ENCODE measurements at places on chromosomes 6 and 20.

DNA sequence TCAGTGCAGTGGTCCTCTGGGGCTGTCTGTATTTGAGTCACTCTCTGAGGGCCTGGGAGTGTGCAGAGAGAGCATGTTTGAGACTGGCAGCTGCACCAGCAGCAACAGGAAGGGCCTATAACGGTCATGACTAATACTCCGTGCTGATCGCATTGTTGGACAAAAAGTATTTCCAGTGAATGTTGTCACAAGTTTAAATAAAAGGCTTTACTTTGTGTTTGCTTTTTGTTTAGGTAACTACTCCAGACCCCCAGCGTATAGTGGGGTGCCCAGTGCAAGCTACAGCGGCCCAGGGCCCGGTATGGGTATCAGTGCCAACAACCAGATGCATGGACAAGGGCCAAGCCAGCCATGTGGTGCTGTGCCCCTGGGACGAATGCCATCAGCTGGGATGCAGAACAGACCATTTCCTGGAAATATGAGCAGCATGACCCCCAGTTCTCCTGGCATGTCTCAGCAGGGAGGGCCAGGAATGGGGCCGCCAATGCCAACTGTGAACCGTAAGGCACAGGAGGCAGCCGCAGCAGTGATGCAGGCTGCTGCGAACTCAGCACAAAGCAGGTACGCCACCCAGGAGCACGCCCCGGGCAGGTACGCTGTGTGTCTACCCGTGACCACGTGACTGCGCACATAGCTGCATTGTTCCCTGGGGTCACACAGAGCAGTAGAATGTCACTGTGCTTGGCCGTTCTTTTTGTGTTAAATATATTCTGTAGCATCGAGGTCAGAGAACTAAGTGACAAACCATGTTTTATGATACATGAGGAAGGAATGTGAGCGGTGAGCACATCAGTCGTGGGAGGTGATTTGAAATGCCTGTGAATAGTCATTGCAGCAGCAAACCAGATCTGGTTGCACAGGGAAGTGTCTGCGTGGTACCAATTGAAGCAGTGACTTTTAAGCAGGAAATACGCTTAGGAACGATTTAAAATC, 174.7 kb downstream of the TMEM242 start:
- no peak for DNase-seq

GRCh38 chr6:78511009-78511408, 356.3 kb upstream of the IRAK1BP1 start:
- no peak for DNase-seq

GRCh38 chr6:110813338-110814101, 1.7 kb downstream of the CDK19 start:
- no peak for DNase-seq

DNA sequence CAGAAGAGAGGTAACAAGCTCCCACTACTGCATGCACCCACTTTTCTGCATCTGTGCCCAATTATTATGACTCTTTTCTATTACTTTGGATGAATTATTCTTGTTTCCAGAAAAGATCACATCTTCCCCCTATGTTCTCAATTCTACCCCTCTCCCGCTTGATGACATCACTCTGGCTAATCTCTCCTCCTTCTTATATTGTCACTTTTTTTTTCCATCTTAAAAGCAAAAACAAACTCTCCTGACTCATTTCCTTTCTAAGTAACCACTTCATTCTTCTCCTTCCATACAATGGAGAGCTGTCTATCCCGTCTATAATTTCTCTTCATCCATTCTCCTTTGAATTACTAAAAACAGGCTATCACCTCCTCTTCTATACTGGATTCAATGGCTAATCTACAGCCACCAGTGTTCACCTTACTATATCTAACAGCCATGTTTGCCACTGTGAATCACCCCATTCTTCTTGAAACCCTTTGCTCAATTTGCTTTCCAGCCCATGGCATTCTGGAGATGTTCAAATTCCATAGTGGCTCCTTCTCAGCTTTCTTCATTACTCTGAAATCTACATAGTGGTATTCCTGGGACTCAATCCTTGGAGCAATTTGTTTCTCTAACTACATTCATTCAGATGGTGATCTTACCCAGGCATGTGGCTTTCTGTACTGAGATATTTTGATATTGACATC, 378.4 kb downstream of the ARHGAP18 start:
- no peak for DNase-seq

- no peak for DNase-seq
Observed at GRCh38 chr6:112253498-112253840, 898 bp downstream of the LAMA4 start.

GRCh38 chr6:130202782-130203181, 20.0 kb downstream of the SAMD3 start:
- DNase-seq: no peak

- no peak for DNase-seq
Observed at GRCh38 chr6:135887069-135887468, 35.6 kb downstream of the PDE7B start.

- DNase-seq: no peak
Observed at GRCh38 chr20:2042400-2042799, 48.5 kb upstream of the PDYN start.

- no peak for DNase-seq
Observed at GRCh38 chr6:29671026-29671425, 9.9 kb downstream of the ZFP57 start.

- DNase-seq: no peak
Observed at GRCh38 chr6:129946439-129947140, 71.8 kb upstream of the L3MBTL3 start.

GRCh38 chr6:115865914-115866313, 194.8 kb downstream of the FRK start:
- DNase-seq: no peak

DNA sequence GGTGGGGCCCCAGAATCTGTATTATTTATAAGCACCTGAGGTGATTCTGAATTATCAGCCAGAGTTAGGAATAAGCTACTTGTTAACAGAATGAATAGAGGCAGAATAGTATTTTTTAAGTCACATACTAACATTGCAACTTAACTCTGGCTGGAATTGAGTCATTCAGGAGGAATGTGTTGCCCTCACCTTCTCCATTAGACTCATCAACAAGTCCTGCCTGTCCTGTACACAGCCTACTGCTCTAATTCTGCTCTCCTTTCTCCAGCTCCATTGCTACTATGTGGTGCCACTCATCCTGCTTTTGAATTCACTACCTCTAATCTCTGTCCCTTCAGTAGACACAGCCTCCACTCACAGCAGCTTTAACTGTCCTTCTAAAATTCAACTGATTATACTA, 669.4 kb downstream of the DHX35 start:
- DNase-seq: no peak

- DNase-seq: no peak
Observed at GRCh38 chr20:5670874-5671273, 79.3 kb upstream of the SHLD1 start.

DNA sequence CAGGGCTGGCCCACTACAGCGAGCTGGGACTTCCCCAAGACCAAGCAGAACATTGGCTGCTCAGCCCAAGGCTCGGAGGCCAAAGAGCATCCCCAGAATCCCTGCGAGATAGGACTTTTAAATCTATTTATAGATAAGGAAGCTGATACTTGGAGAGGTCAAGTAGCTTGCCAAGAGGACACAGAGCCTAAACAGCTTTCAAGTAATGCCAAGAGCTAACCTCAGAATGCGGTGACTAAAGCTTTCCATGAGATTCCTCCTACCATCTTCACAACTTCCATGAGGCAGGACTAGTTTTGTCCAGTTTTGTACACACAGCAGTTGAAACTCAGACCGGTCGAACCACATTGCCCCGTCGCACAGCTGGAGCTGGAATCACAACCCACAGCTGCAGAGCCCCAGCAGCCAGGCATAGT, 168.1 kb upstream of the TOP1 start:
- DNase-seq: no peak

DNA sequence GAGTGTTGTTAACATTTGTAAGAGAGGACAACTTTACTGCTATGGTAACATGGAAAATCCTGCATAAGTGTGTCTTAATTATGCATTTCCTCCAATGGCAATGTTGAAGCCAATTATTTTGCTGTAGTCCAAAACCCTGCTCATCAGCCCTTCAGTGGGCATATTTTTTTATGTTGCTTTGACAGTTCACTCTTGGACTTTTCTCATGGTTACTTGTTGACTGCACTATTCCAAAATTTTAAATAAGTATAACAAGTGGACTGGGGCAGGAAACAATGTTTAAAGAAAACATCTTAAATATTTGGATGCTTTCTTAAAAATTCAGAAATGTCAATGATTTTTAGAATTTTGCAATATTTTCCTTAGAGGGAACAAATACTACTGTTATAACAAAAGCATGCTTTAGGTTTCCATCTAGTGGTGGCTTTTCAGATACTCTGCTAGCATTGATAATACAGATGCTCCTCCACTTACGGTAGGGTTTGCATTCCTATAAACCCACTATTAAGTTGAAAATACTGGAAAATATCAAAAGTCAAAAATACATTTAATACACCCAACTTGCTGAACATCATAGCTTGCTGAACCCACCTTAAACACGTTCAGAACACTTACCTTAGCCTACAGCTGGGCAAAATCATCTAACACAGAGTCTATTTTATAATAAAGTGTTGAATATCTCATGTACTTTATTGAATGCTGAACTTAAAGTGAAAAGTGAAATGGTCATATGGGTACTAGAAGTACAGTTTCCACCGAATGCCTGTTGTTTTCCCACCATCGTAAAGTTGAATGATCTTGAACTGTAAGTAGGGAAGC, 86.4 kb downstream of the ADGRG6 start:
- no peak for DNase-seq

DNA sequence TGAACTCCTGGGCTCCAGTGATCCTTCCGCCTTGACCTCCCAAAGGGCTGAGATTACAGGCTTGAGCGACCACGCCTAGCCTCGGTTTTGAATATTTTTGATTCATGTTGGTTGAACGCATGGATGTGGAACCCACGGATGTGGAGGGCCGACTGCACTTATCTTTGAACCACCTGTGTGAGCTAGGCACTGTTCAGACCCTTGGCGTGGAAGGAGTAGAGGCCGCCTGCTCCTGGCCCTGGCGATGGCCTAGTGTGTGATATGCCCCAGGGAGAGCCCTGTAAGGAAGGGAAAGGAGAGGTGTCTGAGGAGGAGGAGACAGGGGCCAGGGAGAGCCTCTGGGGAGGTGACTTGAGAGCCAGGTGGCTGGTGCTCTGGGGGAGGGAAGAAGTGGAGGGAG, 64.3 kb downstream of the BCAS4 start:
- DNase-seq: no peak

GRCh38 chr6:122400121-122400450, 634 bp downstream of the HSF2 start:
- no peak for DNase-seq

- no peak for DNase-seq
Observed at GRCh38 chr20:35558451-35558850, 16.6 kb downstream of the ERGIC3 start.

- DNase-seq: no peak
Observed at GRCh38 chr6:167662881-167663205, 163.9 kb upstream of the AFDN start.

- no peak for DNase-seq
Observed at GRCh38 chr6:81486234-81486633, 266.2 kb downstream of the TENT5A start.

DNA sequence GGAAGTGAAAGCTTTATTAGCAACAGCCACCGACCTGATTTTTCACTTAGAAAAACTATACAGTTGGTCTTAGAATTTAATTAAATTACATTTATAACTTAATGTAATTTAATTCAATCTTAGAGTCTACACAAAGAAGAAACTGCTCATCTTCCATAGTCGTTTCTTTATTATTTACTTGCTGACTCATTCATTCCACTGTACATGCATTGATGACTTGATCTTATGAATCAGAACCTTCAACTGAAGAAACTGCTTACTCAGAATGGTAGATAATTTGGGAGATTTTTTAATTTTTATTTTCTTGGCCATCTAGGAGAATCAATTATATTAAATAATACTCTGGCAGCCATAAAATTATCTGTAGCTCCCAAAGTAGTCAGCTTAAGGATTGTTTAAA, 1021.6 kb upstream of the FLRT3 start:
- no peak for DNase-seq

DNA sequence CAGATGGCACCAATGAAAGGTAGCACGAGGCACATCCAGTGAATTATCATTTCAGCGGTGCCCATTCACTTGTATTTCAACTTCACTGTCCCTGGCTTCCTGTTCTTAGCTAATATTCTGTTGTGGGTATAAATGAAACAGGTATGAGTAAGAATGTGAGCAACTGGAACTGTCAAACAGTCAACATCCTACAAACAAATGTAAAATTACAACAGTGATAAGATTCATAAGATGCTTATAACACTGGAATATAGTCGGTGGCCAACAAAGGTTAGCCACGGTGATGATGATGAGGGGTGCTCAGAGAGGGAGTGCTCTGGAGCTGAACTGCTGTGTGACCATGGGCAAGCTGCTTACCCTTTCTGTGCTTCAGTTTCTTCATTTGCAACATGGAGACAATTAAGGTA, 74.9 kb upstream of the TOX2 start:
- no peak for DNase-seq

- DNase-seq: no peak
Observed at GRCh38 chr6:100322886-100323285, 141.8 kb downstream of the SIM1 start.

DNA sequence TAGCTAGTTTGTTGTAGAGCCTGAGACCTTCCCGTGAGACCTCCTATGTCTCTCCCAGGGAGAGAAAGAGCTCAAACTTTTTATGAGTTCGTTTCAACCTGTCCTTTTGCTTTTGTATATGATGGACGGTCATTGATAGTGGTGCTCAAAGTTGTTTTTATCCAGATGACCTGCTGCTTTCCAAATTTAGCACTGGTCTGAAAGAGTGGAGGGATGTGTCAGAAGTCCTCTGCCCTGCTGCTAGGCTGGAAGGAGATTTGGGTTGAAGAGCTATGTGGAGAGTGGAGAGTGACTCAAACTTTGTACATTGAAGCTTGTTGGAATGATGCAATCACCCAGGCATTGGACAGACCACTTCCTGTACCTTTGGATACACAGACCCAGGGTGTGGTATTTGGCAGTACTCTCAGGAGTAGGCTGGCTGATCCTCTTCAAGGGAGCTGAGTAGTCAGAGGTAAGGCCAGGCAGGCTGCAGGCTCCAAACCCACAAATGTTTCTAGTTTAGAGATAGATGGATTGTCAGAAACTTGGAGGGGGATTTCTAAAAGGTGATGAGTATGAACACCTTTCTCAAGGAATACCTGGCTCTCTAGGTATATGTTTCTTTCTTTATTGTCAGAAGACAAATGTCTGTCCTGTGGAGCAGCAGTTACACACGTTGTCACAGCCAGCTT, 49.4 kb upstream of the RREB1 start:
- DNase-seq: no peak

- no peak for DNase-seq
Observed at GRCh38 chr6:108117427-108118358, 43.2 kb upstream of the OSTM1 start.
